ENCODE measurements at places on chromosomes 1 and 21.

GRCh38 chr1:116940814-116941599, 31.3 kb downstream of the PTGFRN start:
- DNase-seq: no peak

GRCh38 chr1:178645157-178645807, 79.8 kb upstream of the RALGPS2 start:
- no peak for DNase-seq

DNA sequence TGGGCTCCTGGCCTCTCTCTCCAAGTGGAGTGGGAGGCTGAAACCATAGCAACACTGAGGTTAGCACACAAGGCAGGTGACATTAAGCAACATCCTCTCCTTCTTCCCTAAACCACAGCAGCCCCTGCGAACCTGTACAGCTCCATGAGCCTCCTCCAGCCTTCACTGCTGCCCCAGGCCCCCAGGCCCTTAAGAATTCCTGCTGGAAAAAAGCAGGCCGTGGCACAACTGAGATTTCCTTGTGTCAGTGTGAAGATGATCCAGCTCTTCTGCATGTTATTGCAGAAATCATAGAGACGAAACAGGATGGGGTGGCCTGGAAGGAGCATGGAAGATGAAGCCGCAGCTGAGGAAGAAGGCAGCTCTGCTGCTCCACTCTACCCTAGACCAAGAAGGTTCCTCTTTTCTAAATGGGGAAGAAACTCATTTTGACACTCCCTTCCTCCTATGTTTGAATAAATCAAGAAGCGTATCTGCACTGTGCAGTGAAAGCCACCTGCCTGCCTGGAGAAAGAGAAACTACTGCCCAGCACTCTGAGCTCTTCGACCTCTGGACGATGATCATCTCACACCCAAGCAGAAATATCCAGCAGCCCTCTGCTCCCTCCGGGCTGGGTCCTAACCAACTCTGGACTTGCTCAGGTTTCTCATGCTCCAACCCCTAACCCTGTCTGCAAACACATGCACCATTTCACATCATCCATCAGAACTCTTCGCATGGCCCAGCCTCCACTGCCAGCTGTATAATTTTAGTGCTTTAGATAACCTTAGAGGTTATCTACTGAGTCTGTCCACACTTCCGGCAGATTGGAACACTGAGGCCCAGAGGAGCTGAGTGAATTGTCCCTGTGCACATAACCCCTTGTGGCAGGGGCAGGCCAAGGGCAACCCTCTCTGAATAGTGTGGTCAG, 20.7 kb downstream of the SH3BP5L start:
- DNase-seq: peak; percentile 85

DNA sequence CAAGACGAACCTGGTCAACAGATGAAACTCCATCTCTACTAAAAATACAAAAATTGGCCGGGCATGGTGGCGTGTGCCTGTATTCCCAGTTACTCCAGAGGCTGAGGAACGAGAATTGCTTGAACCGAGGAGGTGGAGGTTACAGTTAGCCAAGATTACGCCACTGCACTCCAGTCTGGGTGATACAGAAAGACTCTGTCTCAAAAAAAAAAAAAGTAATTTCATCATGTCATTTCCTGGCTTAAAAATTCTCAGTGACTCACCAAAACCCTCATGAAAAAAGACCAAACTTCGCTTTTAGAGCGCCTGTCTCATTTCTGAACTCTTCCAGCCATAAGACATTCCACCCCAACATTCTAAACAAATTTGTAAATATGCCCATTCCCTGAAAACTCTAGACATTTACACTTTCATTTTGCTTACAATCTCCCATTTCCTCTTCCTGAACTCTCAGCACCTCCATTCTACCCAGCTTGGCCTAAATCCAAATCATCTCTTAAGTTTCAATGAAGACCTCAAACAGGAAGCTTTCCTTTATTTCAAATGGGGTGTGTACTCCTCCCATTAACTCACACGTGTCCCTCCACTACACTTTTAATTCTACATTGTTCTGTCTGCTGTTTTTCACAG, 50.5 kb upstream of the PRRC2C start:
- no peak for DNase-seq

DNA sequence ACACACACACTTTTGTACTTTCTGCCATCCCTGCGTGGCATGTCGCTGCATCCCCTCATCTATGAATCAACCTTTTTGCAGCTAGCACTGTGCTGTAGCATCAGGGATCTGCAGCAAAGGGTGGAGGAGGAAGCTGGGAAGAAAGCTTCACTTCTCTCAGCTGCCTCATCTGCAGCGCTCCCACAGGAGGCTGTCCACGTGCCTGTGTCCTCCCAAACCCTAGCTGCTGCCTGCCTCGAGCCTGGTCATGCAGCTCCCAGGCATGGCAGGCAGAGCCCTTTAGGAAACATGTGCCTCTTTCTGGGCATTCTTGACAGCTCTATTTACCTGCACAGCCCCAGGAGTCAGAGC, 262.1 kb upstream of the SGIP1 start:
- DNase-seq: no peak

- DNase-seq: no peak
Observed at GRCh38 chr1:180636138-180636537, 4.3 kb downstream of the XPR1 start.

- DNase-seq: no peak
Observed at GRCh38 chr1:200365897-200366426, 43.9 kb downstream of the ZNF281 start.

DNA sequence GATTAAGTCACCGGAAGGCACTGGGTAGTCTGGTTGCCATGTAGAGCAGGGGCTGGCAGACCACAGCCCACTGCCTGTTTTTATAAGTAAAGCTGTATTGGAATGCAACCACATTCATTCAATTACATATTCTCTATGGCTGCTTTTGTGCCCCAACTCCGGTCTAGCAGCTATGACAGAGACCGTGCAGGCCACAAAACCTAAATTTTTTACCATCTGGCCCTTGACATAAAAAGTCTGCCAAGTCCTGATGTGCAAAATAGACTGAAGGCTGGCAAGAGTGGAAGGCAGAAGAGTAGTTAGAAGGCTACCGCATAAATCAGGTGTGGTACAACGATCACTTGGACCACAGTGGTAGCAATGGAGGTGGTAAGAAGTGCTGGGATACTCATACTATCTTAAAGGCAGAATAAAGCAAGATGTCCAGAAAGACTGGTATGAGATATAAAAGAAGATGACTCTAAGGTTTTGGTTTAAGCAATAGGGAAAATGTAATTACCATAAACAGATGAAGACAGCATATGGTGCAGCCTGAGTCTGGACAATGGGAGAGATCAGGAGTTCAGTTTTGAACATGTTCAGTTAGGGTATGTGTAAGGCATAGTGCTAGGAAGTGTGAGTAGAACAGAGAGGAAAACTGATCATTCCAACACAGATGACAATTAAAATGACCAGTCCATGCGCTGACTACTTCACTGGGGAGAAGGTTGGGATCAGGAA, 37.2 kb downstream of the EGLN1 start:
- DNase-seq: no peak

DNA sequence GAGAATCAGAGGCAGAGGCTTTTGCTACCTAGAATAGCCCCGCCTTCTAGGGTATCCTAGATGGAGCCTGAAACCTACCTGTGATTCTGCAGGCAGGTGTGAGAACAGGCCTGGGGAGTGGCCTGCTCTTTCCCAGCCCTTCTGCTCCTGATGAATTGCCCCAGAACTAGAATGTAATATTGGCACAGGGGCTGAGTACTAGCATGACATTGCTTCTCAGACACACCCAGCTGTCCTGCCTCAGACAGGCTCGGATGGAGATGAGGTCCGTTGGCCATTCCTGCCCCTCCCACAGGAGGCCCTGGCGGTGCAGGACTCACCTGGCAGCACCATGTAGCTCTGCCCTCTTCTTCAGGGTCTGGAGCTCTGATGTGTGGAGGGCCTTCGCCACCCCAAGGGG, 237.6 kb downstream of the GRIK3 start:
- no peak for DNase-seq

DNA sequence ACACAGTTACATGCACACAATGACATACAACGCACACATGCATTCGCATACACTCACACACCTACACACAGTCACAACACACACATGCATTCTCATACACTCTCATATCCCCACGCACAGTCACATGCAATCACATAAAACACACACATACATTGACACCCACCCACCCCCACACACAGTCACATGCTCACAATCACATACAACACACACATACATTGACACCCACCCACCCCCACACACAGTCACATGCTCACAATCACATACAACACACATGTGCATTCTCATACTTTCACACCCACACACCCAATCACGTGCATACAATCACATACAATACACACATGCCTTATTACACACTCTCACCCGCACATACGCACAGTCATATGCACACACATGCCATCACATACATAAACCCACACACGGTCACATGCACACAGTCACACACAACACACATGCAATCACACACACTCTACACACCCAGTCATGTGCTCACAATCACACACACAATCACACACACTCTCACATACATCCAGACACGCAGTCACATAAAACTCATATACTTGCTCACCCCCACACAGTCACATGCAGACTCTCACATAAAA, 134.3 kb downstream of the CASZ1 start:
- DNase-seq: no peak

GRCh38 chr21:45767071-45768006, 123.8 kb downstream of the PCBP3 start:
- no peak for DNase-seq

GRCh38 chr1:34709547-34709946, 45.3 kb upstream of the GJB5 start:
- DNase-seq: no peak

- DNase-seq: no peak
Observed at GRCh38 chr1:14240265-14240664, 358.2 kb upstream of the KAZN start.

DNA sequence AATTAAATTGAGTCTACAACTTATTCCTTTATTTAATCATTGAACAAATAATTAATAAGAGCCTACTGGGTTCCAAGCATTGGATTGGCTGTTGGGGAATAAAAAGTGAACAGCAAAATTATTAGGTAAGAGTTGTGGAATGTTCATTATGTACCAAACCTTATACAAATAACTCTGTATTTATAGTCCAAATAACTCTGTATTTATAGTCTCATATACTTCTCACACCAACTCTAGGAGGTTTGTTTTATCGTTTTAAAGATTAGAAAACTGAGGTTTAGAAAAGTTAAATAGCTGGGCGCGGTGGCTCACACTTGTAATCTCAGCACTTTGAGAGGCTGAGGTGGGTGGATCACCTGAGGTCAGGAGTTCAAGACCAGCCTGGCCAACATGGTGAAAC, 40.6 kb downstream of the RGS2 start:
- no peak for DNase-seq

- DNase-seq: no peak
Observed at GRCh38 chr1:248881261-248881660, 22.4 kb upstream of the ZNF692 start.

- no peak for DNase-seq
Observed at GRCh38 chr1:31390071-31390470, 17.2 kb upstream of the FABP3 start.

GRCh38 chr1:53328009-53328461, at the start of gene LRP8:
Gene LRP8, minus strand, starts transcription at chr1:53328070. Its CDS starts 158 bp downstream, at chr1:53327912.
- DNase-seq: peak; percentile 84

- DNase-seq: no peak
Observed at GRCh38 chr1:245987219-245987545, 519.9 kb downstream of the SMYD3 start.

- no peak for DNase-seq
Observed at GRCh38 chr1:24074196-24074595, 37.7 kb downstream of the MYOM3 start.

DNA sequence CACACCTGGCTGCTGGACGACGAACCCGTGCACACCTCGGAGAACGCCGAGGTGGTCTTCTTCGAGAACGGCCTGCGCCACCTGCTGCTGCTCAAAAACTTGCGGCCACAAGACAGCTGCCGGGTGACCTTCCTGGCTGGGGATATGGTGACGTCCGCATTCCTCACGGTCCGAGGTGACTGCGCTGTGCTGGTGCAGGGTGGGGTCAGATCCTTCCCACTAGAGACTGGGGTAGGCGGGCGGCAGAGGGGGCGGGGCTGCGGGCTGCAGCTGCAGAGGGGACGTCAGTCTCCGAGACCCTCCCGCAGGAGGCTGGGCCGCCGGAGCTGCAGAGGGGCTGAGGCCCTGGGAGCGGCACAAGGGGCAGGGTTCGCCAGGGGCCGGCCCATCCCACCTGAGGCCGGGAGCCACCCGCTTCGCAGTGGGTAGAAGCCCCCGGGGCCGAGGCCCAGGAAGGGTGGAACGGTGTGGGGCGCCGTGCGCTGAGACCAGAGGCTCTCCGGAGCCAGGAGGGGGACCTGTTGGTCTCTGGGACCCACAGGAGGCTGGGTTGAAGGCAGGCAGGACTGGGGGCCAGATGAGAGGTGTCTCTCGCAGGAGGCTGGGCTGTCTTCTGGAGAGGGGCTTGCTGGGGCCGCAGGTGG, 90.6 kb downstream of the TRIM11 start:
- DNase-seq: no peak

DNA sequence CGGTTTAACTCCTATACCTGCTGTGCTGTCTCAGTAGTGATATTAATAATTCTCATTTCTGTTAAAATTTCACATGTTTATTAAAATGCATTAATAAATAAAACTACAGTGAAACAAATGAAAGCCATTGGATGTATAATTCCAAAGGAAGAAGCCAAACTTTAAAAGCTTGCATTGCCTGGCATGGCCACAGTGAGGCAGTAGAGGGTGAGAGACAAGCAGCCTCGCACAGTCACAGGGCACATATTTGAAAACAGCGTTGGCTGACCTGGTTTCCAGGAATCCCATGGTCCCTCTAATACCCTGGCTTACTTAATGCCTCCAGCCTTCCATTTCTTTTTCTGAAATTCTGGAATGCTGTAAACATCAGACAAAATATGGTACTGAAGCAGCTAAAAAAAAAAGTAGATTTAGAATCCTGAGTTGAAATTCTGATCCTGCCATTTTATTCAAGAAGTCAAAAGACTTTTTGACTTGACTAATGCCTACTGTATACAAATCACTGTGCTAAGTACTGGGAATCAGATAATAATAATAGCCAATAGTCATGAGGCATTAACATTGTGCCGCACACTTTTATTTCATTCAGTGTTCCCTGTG, 6.7 kb upstream of the RNASEL start:
- DNase-seq: peak; percentile 67

DNA sequence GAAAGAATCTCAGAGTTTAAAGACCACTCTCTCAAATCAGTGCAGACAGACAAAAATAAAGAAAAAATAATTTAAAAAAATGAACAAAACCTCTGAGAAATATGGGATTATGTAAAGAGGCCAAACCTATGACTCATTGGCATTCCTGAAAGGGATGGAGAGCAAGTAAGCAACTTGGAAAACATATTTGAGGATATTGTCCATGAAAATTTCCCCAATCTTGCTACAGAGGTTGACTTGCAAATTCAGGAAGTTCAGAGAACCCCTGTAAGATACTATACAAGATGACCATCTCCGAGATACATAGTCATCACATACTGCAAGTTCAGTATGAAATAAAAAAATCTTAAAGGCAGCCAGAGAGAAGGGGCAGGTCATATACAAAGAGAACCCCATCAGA, 43.7 kb upstream of the IVNS1ABP start:
- DNase-seq: no peak

GRCh38 chr1:118023199-118023598, 93.7 kb downstream of the WDR3 start:
- no peak for DNase-seq

- peak; percentile 50 for DNase-seq
Observed at GRCh38 chr1:230215031-230215430, 148.0 kb downstream of the GALNT2 start.

- DNase-seq: no peak
Observed at GRCh38 chr21:44298301-44298700, 1.6 kb upstream of the PFKL start.

Data from B cell (primary cell).